ENCODE measurements at places on chromosomes 3 and 15. TPM values are rescaled to one million over a fixed set of nuclear protein-coding genes. Genes with fewer than 3 reads are reported as not detected.

The ZPLD1 gene
- 0.36 TPM for total RNA-seq

The TMEM108 gene
- 0.82 TPM for total RNA-seq

The RPLP1 gene
- total RNA-seq = 1,053 TPM

The TGM5 gene
- not detected for total RNA-seq

DNA sequence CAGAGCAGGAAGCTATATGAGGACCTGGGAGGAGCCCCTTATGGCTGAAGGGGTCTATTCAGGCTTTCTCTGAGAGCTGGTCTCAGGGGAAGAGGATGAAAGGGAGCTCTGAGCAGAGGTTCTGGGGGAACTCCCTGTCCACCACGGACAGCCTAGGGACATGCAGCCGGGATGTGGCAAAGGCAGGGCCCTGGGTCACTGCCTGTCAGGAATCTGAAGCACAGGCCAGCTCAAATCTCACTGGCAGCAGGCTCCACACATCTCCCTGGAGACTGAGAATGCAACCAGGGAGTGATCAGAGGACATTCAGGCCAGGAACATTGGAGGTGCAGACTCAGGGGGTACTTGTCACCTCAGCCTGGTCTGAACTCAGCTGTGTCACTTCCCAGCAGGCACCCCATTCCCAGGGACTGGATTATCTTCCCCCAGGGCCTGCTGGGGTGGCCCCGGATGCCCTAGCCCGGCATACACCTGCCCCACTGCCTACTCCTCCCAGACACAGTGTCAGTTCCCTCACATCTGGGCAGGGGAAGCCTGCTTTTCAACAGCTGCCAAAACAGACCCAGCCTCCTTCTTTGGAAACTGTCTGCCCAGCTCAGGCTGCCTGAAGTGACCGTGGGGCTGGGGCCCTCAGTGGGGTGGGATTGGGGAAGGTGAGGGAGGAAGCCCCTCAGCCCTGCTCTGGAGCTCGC lies 18.3 kb upstream of the SEMA3F start:
- no peak for DNase-seq
- no peaks in the 10 kb centered on the region for H3K36me3 ChIP-seq
- H3K4me3 ChIP-seq = no peak overlapping the region
- H3K27ac ChIP-seq = no peak overlapping the region
- H3K27me3 ChIP-seq = no peaks in the 10 kb centered on the region
